Non-pigmented ciliary epithelial cell (primary cell): ENCODE measurements at places on chromosomes 5 and 9.

DNA sequence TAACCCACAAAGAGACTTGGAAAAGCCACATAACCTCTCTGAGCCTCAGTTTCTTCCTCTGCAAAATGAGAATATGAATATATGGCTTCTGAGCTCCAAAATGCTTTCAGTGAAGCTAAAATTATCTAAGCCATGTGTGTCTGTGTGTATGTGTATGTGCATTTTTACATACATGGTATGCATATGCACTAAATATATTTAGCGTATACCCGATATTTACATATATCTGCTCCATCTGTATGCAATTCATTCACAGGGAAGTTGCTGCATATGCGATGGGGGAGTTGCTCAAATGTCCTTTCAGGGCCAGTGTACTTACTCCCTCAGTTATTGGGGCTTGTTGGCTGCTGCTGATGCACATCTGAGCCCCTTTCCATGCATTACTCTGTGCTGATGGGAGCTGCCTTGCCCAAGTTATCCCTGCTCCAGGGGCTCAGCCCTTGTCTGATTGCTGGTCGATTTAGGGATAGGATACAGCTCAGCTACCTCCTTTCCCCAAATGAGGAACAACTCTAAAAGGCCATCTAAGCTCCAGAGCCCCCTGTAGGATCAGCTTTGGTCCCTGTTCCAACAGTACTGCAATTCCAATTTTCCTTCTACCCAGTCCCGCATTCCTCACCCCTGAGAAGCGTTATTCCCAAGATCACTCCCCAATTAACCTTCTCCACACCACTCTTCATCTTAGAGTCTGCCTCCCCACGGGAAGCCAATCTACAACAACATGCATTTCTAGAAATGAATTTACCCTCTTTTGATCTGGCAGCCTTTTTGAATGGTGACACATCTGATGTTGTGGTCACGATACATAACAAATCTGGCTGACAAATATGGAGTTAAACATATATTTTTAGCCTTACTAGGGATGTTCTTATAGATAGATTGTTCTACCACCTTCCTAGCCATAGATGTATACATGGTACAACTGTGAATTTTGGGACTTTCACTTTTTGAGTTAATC lies 15.9 kb downstream of the RHOBTB3 start:
- DNase-seq = no peak

- DNase-seq = no peak
Observed at GRCh38 chr5:66356011-66356565, 212.0 kb downstream of the SREK1 start.

- DNase-seq = no peak
Observed at GRCh38 chr9:105722099-105722498, 27.8 kb downstream of the TMEM38B start.

- no peak for DNase-seq
Observed at GRCh38 chr5:134568761-134569695, 43.6 kb downstream of the JADE2 start.

- DNase-seq = no peak
Observed at GRCh38 chr5:166111021-166111420, 2180.4 kb upstream of the WWC1 start.

GRCh38 chr5:67248703-67249589 lies 52.3 kb upstream of the CD180 start:
- no peak for DNase-seq
